ENCODE measurements at places on chromosomes 11 and 22. TPM values are rescaled to one million over a fixed set of nuclear protein-coding genes. Genes with fewer than 3 reads are reported as not detected.

WT1 gene
- not detected for total RNA-seq

CNIH2 gene
- 1.0 TPM for total RNA-seq

KRTAP5-1 gene
- not detected for total RNA-seq

- DNase-seq, result no peak
- peaks cover 76% of the 10 kb centered on the region for H3K36me3 ChIP-seq
- peak overlapping the region; percentile 97 for H3K4me3 ChIP-seq
- peaks cover 78% of the 10 kb centered on the region for H3K4me1 ChIP-seq
- H3K27ac ChIP-seq, result peak overlapping the region; percentile 73
- H3K27me3 ChIP-seq, result no peaks in the 10 kb centered on the region
Observed at GRCh38 chr11:64874308-64875240, 3.8 kb downstream of the EHD1 start.

DNA sequence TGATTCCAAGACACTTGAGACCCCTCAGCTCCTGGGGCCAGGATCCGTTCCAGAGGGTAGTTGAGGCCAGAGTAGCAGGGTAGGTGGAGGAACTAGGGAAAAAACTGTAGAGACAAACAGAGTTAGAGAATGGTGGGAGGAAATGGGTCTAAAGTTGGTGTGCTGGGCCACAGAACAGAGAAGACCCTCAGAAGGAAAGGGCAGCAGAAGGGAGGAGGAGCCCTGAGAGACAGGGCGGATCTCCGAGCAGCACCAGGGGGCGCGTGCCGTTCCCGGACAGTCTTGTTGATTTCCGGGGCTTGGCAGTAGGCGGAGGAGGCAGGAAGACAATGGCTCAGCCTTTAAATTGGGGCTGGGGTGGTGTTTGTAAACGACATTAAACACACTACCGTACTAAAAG lies 2.4 kb upstream of the CECR2 start:
- H3K4me1 ChIP-seq, result peaks cover 27% of the 10 kb centered on the region
- no peak overlapping the region for H3K27ac ChIP-seq
- no peak for DNase-seq
- no peaks in the 10 kb centered on the region for H3K36me3 ChIP-seq
- H3K27me3 ChIP-seq, result peaks cover 35% of the 10 kb centered on the region

- H3K4me3 ChIP-seq, result no peak overlapping the region
- H3K4me1 ChIP-seq, result no peaks in the 10 kb centered on the region
- no peak overlapping the region for H3K27ac ChIP-seq
- peaks cover 6% of the 10 kb centered on the region for H3K27me3 ChIP-seq
- no peaks in the 10 kb centered on the region for H3K36me3 ChIP-seq
Observed at GRCh38 chr11:123404676-123405075, 25.4 kb upstream of the GRAMD1B start.

DNA sequence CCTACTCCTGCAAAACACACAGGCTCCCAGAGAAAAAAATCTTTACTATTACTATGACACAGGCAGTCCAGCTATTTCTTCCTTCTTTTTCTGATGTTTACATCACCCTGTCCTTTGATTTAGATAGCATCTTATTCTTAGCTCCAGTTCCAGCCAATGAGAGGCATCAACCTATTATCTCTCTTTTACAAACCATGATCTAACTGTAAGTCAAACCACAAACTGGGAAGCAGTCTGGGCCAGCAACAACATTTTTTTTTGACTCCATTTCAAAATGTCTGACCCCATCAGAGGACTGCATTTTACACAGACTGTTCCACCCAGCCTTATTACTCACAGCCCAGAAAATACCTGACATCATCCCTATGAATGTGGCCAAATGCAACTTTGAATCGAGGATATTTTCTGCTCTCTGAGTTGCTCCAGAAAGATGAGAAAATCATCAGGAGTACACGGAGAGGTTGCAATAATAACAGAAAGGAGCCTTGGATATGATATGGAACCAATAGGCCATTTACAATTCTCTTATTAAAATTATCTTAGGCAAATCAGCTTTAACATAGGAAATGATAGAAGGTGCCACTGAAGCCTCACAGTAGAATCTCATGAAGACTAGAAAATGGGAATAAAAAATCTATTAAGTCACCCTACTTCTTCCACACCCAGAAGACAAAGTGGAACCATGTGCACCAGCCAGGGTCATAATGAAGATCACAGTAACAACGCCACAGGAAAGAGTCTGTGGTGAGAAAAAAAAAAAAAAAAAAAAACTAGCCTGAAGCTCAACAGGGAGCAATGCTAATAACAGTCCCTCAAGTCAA lies 21.2 kb downstream of the TBRG1 start:
- peaks cover 18% of the 10 kb centered on the region for H3K4me1 ChIP-seq
- H3K4me3 ChIP-seq, result no peak overlapping the region
- H3K27me3 ChIP-seq, result no peaks in the 10 kb centered on the region
- no peak overlapping the region for H3K27ac ChIP-seq

DNA sequence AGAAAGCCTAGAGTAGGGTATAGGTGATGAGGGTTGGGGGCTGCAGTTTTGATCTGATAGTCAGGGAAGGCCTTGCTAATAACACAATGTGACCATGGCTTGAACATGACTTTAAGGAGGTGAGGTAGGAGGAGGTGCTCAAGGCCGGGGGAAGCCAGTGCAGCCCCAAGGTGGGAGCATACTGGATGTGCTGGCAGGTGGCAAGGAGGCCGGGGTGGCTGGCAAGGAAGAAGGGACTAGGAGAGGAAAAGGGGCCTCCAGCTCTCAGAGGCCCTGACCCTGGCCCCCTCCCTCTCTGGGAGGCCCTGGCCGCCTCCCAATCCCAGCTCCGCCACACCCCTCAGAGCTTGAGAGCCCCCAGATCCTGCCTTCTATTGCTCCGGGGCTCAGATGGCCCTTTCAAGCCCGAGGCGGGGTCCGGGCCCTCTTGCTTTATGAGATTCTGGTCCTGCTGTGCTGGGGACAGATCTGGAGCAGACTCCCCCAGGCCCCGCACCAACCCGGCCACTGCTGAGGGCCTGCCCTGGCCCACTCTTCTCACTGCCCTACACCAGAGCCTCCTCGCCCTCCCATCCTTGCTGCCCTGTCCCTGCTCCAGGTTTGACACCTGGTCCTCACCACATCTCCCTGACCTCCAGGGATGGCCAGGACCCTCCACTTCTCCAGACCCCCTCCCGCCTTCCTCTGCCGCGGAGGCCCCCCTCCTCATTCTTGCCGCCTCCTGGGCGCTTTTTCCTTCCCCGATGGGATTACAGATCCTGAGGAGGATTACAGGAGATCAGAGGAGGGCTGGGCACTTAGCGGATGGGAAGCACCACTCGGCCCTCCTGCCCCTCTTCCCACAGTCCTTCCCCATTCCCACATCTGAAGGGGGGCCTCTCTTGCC lies 1.8 kb downstream of the PITPNM1 start:
- peak overlapping the region; percentile 18 for H3K27ac ChIP-seq
- peaks cover 52% of the 10 kb centered on the region for H3K36me3 ChIP-seq
- no peak for DNase-seq
- peaks cover 43% of the 10 kb centered on the region for H3K4me1 ChIP-seq
- H3K4me3 ChIP-seq, result peak overlapping the region; percentile 73

- H3K4me1 ChIP-seq, result peaks cover 77% of the 10 kb centered on the region
- peaks cover 38% of the 10 kb centered on the region for H3K36me3 ChIP-seq
- DNase-seq, result peak; percentile 17
- peak overlapping the region; percentile 78 for H3K4me3 ChIP-seq
- H3K27me3 ChIP-seq, result no peaks in the 10 kb centered on the region
Observed at GRCh38 chr11:45921561-45922424, 663 bp upstream of the LARGE2 start.

GRCh38 chr11:65471447-65471891 lies 27.4 kb upstream of the MALAT1 start:
- no peak for DNase-seq
- H3K27ac ChIP-seq, result peak overlapping the region; percentile 91
- peaks cover 37% of the 10 kb centered on the region for H3K4me1 ChIP-seq
- H3K27me3 ChIP-seq, result no peaks in the 10 kb centered on the region
- no peaks in the 10 kb centered on the region for H3K36me3 ChIP-seq
- peak overlapping the region; percentile 66 for H3K4me3 ChIP-seq

- no peak overlapping the region for H3K27ac ChIP-seq
- no peak overlapping the region for H3K4me3 ChIP-seq
- no peak for DNase-seq
Observed at GRCh38 chr11:124829986-124830385, 29.8 kb upstream of the MSANTD2 start.

DNA sequence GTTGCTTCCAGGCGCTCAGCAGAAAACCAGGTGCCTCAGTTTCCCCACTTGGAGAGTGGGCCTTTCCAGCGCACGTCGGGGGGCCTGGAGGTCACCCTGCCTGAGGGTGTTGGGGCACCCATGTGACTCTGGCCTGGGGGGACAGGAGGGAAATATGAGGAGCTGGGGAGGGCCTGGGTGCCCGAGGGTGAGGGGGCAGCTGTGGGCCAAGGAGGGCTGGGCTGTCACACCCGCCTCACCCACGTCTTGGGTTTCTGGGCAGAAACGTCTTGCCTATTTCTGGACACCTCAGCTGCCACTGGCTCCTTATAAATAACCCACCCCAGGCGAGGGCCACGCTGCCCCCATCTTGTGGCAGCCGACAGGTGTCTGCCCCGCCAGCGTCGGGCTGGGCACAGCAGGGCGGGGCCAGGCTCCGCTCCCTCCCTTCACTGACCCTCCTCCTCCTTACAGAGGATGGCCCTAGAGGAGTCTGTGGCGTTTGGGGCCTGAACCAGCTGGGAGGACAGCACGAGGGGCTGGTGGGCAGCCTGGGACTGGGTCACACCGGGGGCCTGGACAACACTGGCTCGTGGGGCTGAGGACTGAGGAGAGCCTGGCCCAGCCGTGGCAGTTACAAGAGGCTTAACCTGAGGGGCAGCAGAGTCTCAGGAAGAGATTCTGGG lies 1.5 kb downstream of the TNNT3 start:
- H3K36me3 ChIP-seq, result no peaks in the 10 kb centered on the region
- DNase-seq, result no peak
- peaks cover 15% of the 10 kb centered on the region for H3K27me3 ChIP-seq
- no peak overlapping the region for H3K4me3 ChIP-seq

DNA sequence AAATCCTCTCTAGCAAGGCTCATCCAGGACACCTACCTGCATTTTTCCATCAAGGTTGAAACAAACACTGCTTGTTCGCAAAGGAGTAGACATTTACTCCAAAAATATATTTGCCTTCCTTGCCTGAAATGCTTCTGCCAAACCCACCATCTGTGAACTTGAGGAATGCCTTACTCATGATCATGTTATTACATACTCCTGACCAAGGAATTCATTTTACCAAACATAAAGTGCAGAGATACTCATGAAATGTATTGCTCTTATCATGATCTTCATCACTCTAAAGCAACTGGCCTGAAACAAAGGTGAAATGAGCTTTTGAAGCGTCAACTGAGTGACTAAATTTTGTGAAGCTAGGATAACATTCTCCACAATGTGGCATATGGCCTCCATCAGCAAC lies 243.1 kb upstream of the CCDC179 start:
- no peaks in the 10 kb centered on the region for H3K36me3 ChIP-seq
- no peak for DNase-seq
- H3K27ac ChIP-seq, result no peak overlapping the region
- no peak overlapping the region for H3K4me3 ChIP-seq

GRCh38 chr11:2381494-2382128 lies 4.5 kb downstream of the CD81 start:
- DNase-seq, result no peak
- no peaks in the 10 kb centered on the region for H3K27me3 ChIP-seq
- H3K4me1 ChIP-seq, result peaks cover 82% of the 10 kb centered on the region
- H3K27ac ChIP-seq, result peak overlapping the region; percentile 84
- peak overlapping the region; percentile 66 for H3K4me3 ChIP-seq

DNA sequence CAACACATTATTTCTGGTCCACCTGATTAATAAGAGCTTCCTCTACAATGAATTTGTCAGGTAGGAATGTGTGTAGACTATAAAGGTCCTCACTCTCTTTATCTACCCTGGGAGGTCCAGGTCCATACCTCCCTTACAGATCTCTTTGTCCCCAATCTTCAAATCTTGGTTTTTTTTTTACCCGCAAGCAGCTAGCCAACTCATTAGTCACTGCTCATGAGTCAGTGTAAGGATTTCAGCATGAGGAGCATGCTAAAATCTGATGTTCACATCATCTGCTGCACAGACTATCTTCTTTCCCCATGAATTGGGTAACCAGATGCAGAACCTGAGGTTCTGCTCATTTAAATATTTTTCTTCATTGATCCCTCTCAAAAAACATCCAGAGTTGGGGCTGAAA lies 397.0 kb upstream of the ISX start:
- no peak overlapping the region for H3K27ac ChIP-seq
- H3K36me3 ChIP-seq, result no peaks in the 10 kb centered on the region
- no peak overlapping the region for H3K4me3 ChIP-seq
- no peak for DNase-seq
- H3K4me1 ChIP-seq, result no peaks in the 10 kb centered on the region

Data from activated B cell treated with CpG ODN at 0.5 μM for 24 hours (primary cell).